Stimulated activated CD8-positive, alpha-beta memory T cell treated with anti-CD3 and anti-CD28 coated beads, Interleukin-7, amount 100 ng/mL, for 4 hours (primary cell): ENCODE measurements at places on chromosomes 1 and 21.

GRCh38 chr1:225484657-225485214 is 56.9 kb upstream of the LBR start:
- no peak for DNase-seq

GRCh38 chr1:79100385-79100784 is 93.9 kb upstream of the ADGRL4 start:
- DNase-seq, result no peak

DNA sequence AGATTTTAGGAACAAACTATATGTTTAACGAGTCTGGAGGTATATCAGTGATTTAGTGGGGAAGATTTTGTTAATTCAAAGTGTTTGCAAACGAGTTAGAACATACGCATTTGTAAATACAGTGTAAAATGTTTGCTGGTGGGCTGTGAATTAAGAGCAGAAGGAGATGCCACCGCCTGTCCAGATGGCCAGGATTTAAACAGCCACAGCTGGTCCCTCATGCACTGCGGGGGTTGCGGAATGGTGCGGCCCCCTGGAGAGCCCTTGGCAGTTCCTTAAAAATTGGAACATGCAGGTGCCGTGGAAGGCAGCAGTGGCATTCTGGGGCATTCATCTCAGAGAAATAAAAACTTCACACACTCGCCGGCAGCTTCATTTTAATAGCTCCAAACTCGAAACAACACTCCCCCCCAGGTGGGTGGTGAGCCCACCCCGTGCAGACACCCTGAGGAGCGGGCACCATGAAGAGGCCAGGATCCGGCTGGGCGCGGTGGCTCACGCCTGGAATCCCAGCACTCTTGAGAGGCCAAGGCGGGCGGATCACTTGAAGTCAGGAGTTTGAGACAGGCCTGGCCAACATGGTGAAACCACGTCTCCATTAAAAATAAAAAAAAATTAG is 3.5 kb upstream of the C1orf159 start:
- DNase-seq, result no peak

- DNase-seq, result no peak
Measured at GRCh38 chr1:43969416-43969745, 429 bp upstream of the DPH2 start.

DNA sequence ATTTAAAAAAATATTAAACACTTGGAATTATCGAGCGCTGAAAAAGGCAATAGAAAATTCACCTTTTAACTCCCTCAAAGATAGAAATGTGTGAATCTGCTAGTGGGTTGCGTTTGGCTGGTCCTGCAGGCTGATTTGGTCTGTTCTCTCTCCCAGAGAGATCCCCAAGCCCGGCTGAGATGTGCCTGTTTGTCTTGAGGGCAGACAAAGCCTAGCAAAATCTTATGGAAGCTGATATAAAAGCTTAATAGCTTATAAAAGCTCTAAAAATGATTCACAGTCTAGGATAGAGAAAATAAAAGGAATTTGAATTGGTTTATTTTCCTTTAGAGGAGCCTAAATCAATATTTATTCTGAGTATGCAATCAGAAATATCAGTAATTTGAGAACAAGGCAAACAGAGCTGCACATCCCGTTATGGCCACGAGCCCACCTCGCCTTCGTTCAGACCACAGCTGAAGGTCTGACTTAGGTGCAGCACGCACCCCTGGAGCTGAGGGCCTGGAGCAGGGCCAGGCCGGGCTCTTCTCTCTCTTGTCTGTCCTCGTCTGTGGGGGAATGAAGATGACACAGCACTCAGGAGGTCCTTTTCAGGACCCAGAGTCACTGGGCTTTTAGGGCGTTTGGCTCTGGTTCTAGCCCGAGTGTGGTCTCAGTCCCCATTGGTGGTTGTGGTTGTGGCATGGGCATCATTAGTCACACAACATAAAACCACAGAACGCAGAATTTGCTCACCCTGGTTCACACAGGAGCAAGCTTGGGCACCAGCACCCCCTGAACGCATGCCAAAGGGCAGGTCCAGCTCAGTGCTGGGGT is 18.6 kb downstream of the PDE9A start:
- DNase-seq, result no peak

DNA sequence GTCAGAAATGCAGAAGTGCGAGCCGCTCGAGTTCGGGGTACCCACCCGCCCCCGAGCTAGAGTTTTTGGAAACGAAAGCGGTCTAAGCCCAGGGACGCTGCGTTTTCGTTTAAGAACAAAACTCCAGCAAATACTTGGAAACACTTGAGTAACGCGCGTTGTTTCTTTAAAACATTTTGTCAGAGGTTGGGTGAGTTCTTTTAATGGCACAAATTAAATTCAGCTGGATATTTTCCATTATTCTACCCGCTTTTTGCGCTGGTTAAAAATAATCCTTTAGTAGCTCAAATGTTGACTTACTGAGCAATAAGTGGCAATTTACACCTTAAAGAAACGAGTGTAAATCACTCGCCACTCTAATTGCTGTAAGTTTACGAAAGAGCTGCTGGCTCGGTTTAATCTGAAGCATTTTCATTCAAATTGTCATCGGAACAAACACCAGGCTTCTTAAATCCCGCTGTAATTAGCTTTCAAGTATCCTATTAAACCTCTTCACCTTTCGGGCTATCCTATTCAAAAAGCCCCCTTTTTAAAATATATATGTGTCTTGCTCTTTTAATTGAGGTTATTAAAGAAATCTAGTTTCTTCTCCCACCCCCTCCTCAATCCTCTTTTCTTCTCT is 1.5 kb downstream of the LHX8 start:
- no peak for DNase-seq

GRCh38 chr1:211738691-211739301 is 63.4 kb upstream of the NEK2 start:
- peak; percentile 40 for DNase-seq

- DNase-seq, result no peak
Measured at GRCh38 chr1:36753451-36753850, 270.7 kb upstream of the CSF3R start.

DNA sequence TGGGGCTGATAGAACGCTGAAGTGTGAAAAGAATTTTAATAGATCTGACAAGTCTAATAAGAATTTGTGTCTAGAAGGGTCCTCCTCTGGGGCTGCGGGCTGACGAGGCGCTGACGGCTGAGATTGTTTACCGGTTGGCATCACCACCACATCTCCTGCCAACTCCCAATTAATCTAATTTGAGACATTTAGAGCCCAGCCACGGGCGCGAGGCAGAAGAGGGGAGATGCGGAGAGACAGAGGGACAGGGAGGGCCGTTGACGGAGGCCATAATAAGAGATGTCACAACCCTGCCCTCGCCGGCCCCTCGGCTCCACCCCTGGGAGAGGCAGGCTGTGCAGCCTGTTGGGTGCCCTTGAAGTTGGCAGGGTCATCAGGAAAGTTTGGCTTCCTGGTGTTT is 109.3 kb downstream of the PAX7 start:
- DNase-seq, result no peak

GRCh38 chr1:197774466-197775281 is 606 bp downstream of the DENND1B start:
- DNase-seq, result peak; percentile 12

- DNase-seq, result no peak
Measured at GRCh38 chr1:59155351-59155750, 141.5 kb upstream of the FGGY start.

GRCh38 chr1:160205242-160206035 is at the start of gene PEA15:
Gene PEA15, plus strand, starts transcription at chr1:160205384. Its CDS starts 6,161 bp downstream, at chr1:160211545.
- peak; percentile 67 for DNase-seq

GRCh38 chr1:221025501-221025900 is 146.3 kb downstream of the HLX start:
- DNase-seq, result no peak

DNA sequence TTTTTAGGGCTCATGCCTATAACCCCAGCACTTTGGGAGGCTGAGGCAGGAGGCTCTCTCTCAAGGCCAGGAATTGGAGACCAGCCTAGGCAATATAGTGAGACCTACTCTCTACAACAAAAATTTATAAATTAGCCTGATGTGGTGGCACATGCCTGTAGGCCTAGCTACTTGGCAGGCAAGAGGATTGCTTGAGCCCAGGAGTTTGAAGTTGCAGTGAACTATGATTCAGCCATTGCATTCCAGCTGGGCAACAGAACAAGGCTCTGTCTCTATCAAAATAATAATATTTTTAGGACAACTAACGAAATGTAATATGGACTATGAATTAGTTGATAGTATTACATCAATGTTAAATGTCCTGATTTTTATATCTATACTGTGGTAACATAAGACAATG is 68.8 kb upstream of the ARID1A start:
- DNase-seq, result no peak

GRCh38 chr1:98369463-98369862 is 292.1 kb upstream of the SNX7 start:
- DNase-seq, result no peak

DNA sequence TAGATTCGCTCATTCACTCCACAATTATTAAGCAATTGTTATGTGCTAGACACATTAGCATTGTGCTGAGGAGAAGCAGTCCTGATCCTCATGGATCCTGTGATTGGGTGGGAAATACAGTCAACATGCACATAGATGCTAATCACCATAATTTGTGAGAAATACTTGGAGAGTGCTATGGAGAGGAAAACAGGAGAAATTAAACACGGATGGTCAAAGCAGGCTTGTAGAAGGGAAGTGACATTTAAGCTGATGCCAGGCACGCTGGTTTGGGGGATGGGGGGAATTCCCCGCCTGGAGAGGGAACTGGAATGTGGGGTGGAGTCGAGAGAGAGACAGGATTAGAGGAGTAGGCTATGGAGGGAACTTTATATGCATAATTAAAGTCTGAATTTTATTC is 52.2 kb upstream of the L1TD1 start:
- DNase-seq, result no peak

DNA sequence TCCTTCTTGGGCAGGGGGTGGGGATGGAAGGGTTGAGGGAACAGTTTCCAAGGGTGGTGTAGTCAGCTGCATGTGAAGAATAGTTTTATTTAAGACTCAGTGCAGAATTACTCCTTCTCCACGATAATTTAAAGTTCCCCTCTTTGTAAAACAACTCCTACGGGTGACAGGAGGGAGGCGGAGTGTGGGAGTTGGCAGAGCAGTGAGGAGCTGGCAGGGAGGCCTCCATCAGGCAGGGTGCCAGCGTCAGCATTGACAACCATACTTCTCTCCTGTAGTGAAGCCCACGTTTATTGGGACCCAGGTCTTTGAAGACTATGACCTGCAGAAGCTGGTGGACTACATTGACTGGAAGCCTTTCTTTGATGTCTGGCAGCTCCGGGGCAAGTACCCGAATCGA is 93.8 kb downstream of the MTR start:
- no peak for DNase-seq

GRCh38 chr1:183206538-183207122 is 20.6 kb downstream of the LAMC2 start:
- DNase-seq, result no peak

- DNase-seq, result no peak
Measured at GRCh38 chr1:34988581-34988980, 3.4 kb upstream of the TMEM35B start.

DNA sequence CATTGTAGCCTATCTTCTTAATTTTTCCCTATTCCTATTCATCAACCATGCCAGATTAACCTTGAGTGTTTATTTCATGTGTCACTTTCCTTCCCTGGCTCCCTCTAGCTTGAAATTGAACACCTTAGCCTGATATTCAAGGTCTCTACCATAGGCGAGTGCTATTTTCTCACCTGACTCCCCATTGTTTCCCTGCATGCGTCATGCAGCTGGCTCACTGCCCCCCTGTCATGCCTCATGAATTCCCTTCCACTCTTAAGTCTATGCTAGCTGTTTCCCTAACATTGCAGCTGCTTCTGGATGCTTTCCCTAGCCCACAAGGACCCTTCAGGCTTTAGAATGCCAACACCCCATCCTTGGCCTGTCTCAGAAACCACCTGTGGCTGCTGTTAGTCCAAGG is 56.7 kb upstream of the CD1D start:
- no peak for DNase-seq

DNA sequence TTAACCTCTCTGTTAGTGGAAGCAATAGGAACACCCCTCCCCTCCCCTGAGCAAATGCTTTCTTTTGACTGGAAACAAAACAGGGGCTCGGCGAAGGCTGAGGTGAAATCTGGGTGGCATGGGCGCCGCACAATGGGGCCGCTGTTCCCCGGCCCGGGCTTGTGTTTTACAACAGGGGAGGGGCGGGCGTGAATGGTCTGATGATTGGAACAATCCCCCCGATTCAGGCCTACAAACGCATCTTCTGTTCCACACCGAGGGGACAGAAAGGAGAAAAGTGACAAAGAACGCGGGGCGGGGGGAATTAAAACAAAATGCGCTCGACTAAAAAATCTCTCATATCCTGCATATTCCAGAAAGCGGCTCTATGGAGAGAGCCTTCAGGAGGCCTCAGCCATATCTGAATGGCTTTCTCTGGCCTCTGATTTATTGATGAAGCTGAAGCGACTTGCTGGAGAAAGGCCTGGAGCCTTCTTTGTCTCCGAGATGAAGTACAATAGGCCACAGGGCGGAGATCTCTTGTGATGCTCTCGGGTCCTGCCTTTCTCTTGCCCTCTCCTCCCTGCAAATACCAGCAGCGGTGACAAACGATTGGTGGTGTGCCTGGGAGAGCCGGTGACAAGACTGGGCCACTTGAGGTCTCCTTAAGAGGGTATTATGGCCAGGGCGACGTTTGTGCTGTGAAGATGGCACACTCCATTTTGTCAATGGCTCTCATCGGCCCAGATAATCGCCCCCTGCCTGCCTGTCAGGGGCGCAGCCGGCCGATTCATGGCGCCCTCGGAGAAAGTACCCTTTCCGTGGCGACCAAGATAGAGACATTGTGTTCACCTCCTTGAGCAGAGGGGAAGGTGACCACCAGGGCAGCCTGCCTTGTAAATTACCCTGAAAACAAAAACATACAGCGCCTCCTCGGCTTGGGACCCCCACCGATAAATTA is 47.1 kb upstream of the OLIG2 start:
- no peak for DNase-seq

DNA sequence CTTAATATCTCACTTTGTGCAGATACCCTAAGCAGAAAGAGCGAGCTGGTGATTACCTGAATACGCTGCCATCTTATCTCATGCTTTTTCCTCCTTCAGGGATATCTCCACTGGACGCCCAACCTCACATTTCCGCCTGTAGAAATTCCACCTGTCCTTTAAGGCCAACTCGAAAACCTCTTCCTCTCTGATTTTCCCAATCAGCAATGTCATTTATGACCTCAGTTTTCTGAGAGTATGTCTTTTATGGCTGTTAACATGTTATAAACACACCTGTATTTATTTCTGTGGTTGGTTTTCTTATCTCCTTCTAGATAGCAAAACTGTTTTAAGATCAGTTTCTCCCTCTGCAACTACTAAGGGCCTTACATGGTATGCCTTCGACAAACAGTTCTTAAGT is 41.1 kb downstream of the CD34 start:
- DNase-seq, result no peak

DNA sequence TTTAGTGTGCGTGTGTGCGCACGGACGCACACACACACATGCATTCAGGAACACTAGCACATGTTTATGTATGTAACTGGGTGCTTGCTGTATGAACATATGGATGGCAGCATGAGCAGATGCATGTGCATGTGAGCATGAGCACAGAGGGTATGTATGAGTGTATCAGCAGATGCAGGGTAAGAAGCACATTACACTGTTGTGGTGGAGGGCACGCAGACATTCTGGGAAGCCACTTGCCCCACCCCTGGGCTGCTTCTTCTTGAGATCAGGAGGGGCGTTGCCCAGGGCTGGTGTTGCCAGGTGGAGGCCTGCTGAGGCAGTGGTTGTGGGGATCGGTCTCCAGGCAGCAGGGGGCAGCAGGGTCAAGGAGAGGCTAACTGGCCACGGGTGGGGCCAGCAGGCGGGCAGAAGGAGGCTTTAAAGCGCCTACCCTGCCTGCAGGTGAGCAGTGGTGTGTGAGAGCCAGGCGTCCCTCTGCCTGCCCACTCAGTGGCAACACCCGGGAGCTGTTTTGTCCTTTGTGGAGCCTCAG is 3.9 kb upstream of the P3R3URF start:
- no peak for DNase-seq
